ENCODE measurements at places on chromosomes 16 and 17.

DNA sequence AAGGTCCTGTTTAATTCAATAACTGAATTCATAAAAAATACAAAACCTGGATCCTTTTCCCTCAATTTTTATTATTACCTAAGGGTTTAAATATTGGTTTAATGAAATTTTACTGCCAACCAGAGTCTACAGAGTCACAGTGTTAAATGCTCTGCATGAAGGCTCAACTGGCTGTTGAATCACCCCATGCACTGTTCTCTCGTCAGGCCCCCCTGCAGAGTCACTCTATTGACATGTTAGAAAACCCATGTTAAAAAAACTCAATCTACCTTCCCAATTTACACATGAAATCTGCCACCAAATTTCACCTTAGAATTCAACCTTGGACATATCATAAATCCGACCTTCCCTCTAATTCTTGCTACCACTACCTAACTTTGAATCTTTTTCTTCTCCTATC lies 43.3 kb upstream of the ULK2 start:
- DNase-seq: no peak

DNA sequence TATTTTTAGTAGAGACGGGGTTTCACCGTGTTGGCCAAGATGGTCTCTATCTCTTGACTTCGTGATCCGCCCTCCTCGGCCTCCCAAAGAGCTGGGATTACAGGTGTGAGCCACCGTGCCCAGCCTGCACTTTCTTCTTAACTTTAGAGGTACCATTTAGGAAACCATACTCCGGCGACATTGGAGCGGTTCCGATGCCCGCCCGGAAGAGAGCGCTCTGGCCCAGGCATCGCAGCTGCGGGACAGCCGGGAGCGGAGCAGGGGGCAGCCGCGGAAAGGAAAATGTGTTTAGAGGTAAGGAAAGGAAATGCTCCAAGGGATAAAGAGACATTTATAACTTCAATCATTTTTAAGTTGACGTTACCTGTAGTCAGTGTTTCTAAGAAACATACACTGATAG lies 6.0 kb upstream of the HS3ST3B1 start:
- DNase-seq: no peak

GRCh38 chr17:28765038-28765437 lies 21.2 kb downstream of the TRAF4 start:
- DNase-seq: no peak

- DNase-seq: no peak
These were observed 11.8 kb upstream of the ITGAE start for GRCh38 chr17:3812771-3813170.

GRCh38 chr17:3718201-3718600 lies 5.5 kb upstream of the HASPIN start:
- no peak for DNase-seq

DNA sequence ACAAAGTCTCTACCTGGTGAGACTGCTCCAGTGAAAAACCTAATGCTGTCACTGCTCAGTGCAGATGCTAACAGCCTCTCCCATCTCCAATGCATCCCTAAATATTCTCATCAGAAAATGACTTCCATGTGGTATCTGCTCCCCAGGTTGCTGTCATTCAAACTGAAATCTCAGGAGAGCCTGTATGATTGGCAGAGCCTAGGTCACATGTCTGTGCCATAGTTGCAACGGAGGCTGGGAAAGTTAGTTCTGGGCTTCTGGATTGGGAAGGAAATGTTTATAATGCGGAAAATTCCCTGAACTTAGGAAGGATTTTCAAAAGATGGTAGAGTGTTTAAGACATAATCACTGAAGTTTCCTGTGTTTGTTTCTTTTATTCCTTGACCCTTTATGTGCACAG lies 206.4 kb upstream of the ZKSCAN2 start:
- no peak for DNase-seq

- no peak for DNase-seq
These were observed 2.4 kb upstream of the TBX21 start for GRCh38 chr17:47730681-47731080.

- DNase-seq: peak; percentile 51
These were observed 200.4 kb downstream of the LGALS9B start for GRCh38 chr17:20266806-20267458.

- no peak for DNase-seq
These were observed 70.2 kb downstream of the CYLD start for GRCh38 chr16:50812046-50812445.

GRCh38 chr17:30605027-30605426 lies 127.8 kb downstream of the GOSR1 start:
- no peak for DNase-seq

Data from OCI-M1 (cell line).